ENCODE measurements at places on chromosomes 13 and 19.

GRCh38 chr19:28516415-28516872, 696.5 kb downstream of the UQCRFS1 start:
- no peak for DNase-seq

- no peak for DNase-seq
Observed at GRCh38 chr13:35694549-35695447, 218.3 kb upstream of the MAB21L1 start.

DNA sequence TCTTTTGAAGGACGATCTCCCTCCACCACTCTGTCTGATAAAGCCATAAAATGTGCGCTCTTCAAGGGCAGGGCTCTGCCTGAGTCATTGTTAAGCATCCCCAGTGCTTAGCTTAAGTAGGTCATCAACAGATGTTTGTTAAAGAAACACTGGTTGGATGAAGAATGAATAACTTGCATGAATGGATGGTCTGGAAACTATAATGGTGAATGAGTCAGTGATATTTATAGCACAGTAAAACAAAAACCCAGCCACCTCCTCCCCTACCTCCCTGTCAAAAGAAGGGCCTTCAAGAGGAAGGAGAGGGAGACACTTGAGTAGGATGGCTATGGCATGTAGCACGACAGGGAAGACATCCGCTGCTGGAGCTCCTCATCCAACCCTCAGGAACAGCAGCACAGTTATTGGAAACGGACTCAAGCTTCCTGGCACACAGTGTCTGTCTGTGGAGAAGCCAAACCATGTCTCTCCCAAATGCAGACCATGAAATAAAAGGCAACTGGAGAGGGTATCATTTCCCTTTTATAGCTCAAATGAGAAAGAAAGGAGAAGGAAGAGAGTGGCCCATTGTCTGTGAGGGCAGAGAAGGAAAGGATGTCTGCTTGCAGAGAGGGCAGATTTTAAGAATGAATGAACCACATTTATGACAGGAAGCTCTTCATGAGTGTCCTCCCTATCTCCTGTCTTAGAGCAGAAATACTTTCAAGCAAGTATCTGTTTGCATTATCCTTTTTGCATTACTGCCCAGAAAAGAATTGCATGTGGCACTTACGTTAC, 183.5 kb upstream of the UBL3 start:
- no peak for DNase-seq

DNA sequence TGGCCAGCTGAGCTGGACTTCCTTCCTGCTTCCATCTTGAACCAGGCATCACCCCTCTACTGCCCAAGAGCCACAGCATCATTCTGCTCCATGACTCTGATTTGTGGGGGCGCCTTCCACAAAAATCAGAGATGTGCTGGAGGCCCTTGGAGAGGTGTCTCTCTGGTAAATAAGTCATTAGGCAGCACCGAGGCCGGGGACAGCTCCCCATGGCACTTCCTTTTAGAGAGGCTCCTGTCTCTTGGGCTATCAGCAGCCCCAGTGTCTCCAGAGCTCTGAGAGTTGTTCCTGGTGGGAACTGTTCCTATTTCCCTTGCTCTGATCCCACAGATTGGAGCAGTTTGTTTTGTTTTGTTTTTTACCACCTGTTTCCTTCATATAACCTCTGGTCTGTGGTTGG, 19.9 kb downstream of the NWD1 start:
- no peak for DNase-seq

- DNase-seq = no peak
Observed at GRCh38 chr13:67713571-67713970, 483.4 kb upstream of the PCDH9 start.

- no peak for DNase-seq
Observed at GRCh38 chr19:55443045-55443823, at the start of gene SHISA7. TSS of gene SHISA7 (minus strand) at chr19:55443300. CDS start at chr19:55442863, 437 bp downstream.

- DNase-seq = peak; percentile 37
Observed at GRCh38 chr13:32019612-32020233, 11.9 kb upstream of the FRY start.

DNA sequence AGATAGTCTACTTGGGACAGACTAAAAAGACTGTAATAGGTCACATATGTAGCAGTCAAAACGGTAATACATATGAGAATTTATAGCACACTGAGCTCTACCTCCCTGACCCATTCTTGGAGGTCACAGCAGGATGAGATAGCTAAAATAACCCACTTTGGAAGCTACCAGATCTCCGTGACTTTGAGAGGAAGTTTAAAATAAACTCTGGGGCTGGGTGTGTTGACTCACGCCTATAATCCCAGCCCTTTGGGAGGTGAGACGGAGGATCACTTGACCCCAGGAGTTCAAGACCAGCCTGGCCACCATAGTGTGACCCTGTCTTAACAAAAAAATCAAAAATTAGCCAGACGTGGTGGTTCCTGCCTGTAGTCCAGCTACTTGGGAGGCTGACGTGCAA, 45.3 kb downstream of the DHRS12 start:
- no peak for DNase-seq

- no peak for DNase-seq
Observed at GRCh38 chr13:97182111-97182890, 39.8 kb upstream of the MBNL2 start.

Data from CD4-positive, alpha-beta T cell treated with Interleukin-6 for 4 hours (primary cell).